ENCODE measurements at places on chromosomes 7 and 10.

GRCh38 chr10:22723343-22723779, 9.0 kb upstream of the PIP4K2A start:
- DNase-seq = no peak

- DNase-seq = no peak
Measured at GRCh38 chr10:43960981-43961380, 312.3 kb upstream of the ZNF32 start.

DNA sequence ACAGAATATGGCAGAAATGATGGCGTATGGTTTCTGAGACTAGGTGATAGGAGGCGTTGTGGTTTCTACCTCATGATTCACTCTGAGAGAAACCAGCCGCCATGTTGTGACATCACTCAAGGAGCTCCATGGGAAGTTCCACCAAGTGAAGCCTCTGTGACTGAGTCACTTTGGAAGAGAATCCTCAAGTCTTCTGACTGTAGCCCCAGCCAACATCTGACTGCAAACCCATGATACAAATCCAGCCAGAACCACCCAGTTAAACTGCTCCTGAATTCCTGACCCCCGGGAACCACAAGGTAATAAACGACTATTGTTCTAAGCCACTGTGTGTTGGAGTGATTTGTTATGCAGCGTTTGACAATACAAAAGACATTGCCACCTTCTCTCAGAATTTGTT, 91.1 kb upstream of the CARD11 start:
- DNase-seq = no peak

DNA sequence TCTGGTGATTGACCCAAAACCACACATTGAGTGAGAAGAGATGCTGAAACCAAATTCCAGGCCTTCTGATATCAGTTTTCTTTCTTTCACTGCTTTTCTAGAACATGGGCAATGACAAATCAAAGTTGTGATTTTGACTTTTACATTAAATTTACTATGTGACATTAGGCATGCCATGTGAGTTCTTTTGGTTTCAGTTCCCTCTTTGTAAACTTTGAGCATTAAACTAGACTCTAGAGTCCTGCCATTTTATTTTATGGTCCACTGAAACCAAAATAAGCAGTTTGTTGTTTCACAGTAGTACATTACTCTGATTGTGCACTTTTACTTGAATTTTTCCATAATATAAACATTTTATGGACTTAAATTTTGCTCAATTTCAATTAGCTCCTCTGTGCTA, 381.1 kb upstream of the SEMA3D start:
- DNase-seq = no peak

- DNase-seq = no peak
Measured at GRCh38 chr7:128739990-128740682, 977 bp downstream of the CALU start.

GRCh38 chr7:35694161-35694783, 663 bp downstream of the HERPUD2 start:
- no peak for DNase-seq

DNA sequence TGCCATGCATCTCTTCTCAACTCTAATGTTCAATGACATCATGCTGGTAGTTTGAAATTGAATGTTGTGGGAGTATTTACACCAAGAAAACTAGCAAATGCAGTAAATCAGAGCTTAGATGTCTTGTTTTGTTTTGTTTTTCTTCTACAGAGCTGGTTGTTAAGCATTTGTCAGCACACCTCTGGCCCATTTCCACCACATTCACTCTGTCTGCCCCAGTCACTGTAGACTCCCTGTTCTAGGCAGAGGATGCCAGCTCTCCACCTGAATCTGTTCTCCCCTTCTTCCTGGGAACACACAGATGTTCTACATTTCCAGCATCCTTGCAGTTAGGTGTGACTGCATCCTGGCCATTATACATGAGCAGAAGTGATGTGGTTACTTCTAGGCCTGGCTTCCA, 4.1 kb upstream of the ARHGAP22 start:
- no peak for DNase-seq

DNA sequence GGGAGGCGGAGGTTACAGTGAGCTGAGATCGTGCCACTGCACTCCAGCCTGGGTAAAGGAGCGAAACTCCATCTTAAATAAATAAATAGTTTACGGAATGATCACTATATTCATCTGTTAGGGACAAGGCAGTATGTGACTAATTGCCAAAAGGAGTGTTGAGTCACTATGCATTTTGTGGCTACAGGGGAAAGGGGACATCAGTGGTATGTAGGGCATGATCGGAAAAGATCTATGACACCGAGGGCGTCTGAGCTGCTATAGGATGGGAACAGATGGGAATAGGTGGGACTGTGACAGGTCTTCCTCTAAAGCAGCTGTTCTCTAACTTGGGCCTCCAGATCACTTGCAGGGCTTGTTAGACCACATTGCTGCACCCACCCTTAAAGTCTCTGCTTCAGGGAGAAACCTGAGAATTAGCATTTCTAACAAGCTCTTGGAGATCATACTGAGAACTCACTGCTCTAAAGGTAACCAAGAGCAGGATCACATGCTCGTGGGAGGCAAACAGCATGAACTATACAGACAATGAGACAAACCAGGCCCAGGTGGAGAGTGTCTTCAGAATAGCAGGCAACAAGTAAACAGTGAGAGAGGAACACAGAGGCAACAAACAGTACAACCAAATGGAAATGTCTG, 65.1 kb upstream of the ITGA8 start:
- DNase-seq = peak; percentile 36

DNA sequence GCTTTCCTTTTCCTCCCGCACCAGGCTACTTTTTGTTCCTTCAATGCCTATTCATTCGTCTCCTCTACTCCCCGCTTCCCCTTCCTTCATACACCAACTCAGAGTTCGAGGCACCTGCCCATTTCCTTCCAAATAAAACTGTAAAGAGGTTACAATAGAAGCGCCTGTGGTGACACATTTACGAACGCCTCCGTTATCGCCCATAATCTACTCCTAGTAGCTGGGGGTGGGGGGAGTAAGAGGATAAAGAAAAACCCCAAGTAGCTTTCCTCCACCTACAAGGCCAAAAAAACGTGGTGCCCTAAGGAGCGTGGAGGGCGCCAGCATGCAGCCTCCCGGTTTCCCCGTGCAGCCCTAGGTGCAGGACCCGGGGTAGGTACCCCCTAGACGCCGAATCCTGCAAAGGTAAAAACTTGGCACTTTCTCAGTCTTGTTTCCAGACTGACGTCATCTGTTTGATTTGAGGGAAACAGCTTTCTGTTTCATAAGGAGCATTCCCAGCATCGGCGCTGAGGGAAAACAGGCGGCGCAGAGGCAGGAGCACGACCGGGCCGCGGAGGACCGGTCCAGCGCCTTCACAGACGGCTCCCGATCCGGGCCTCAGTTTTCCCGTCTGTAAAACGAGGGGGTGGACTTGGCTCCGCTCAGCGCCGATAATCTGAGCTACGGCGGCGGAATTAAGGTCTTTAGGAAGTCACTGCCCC, 922 bp downstream of the PPA1 start:
- DNase-seq = peak; percentile 60

DNA sequence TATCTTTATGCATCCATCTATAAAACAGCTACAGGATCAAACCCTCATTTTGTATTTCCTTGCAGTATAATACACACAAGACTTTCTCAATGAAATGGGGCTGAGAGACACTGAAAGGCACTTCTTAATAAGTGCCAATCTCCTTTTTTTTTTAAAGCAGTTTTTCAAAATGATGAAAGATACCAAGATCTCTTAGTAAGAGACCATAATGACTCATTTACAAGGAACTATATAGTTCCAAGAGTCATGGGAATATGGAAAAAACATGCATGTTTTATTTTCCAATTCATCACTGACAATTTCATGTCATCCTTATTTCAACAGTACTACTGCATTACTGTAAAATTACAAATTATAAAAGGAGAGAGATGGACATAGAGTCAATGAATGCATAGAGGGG, 973.7 kb downstream of the GATA3 start:
- peak; percentile 18 for DNase-seq

DNA sequence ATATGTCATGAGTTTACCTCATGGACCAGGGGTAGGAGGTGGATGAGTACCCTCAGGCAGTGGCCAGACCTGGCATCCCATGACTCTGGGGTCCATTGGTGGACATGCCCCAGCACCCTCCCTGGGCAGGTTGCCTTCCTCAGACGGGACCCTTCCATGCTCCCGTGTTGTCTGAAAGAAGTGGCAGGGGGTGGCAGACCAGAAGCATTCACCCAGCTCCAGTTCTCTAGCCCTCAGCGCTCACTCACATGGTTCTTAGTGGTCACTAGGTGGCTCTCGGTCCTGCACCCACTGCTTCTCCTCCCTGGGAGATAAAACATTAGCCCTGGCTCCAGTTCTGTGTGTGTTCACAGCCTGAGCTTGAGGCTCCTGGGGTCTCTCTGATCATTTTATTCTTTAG, 6.0 kb downstream of the RBP3 start:
- peak; percentile 24 for DNase-seq

DNA sequence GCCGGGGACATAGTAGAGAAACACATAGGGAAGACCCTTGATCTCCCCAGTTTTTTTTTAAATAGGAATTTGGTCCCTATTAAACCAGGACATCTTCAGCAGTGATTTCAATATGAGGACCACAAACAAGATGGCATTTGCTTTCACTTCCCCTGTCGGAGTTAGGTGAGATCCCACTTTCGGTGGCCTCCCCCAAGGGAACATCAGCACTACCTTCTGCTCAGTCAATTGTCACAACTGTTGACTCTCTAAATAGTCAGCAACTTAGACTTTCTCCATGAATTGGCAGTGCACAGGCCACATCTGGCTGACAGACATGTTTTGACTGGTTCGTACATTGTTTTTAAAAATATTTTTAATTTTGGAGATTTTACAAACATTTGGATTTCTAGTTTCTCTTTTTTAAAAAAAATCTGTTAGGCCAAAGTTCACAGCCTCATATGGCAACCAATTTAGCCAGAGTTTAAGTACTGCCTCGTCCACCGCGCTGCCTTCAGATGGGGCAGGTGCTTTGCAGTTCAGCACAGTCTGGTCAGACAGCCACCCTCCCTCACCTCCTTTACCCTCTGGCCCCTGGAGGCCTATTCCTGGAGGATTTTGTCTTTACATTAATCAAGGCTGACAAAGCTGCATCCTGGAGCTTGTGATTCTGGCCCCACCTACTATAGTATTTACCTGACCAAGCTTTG, 139.2 kb upstream of the PRR15 start:
- DNase-seq = no peak

DNA sequence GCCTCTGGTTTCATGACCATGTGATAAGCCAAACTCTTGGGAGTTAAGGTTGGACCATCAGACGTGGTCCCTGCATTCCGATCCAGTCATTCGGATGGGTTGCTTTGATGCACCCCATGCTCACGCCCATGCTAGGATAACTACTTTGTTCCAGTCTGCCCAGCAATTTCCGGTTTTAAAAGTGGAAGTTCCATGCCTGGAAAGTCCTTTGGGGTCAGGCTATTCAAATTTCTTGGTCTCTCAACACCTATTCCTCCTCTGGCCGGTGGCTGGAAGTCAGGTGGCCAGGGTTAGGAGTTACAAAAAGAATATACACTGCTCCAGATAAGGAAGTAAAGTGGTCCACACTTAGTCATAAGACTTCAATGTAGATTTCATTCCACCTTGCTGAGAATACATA, 37.7 kb upstream of the HABP2 start:
- no peak for DNase-seq

DNA sequence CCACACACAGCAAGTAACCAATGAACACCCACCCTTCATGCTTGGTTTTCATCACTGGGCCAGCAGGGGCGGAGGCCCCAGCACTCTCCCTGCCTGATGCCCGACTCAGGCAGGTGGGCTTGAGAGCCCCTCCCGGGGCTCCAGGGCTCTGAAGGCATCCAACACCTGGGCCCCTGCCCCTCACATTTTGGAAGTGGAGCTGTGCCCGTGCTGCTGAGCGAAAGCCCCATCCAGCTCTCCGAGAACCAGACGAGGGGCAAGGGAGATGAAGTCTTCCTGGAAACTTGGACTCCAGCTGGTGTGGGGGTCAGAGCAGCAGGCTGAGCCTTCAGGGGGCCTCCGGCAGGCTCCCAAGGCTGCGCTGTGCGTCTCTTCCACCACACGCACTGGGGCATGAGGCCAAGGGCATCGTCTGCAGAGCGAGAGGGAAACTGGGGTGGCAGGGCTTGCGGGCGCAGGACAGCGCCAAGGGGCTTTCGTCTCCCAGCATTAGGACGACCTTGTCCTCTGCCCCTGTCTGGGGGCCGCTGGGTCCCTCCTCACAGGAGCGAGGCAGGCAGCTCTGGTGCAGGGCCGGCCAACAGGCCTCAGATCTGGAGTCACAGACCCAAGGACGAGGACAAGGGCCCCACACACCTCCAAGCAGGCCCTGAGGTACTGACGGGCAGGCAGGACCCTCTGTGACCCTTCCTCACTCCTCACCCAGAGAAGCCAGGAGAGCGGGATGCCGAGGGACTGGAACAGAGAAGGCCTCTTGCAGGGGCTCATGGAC, 108.3 kb upstream of the FAM20C start:
- no peak for DNase-seq

GRCh38 chr7:106050002-106050745, 61.9 kb downstream of the SYPL1 start:
- DNase-seq = peak; percentile 71

DNA sequence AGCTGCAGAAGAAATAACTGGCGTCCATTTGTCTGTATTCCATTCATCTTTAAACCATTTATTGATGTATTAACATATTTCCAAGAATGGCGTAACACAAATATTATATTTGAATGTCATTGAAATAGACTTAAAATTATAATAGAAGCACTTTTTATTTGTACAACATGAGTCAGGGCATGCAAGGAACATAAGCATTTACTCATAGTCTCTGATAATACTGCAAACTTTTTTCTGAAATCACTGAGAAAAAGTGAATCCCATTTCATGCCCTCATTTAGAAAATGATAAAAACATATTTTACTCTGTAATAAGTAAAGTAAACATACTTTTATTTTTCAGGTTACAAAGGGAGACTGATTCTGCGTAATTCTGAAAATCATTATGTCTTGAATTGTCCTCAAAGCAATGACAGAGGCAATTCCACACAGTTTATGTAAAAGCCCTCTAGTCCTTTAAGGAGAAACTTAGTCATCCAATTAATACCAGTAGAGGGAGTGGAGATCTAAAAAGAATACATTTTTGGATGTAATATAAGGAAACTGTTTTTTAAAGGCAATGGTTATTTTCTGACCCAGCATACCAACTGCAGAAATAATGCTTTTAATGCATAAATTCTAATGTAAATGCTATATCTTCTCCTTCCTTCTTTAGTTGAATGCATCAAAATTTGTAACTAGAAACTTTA, 58.1 kb downstream of the AGMO start:
- DNase-seq = peak; percentile 7

DNA sequence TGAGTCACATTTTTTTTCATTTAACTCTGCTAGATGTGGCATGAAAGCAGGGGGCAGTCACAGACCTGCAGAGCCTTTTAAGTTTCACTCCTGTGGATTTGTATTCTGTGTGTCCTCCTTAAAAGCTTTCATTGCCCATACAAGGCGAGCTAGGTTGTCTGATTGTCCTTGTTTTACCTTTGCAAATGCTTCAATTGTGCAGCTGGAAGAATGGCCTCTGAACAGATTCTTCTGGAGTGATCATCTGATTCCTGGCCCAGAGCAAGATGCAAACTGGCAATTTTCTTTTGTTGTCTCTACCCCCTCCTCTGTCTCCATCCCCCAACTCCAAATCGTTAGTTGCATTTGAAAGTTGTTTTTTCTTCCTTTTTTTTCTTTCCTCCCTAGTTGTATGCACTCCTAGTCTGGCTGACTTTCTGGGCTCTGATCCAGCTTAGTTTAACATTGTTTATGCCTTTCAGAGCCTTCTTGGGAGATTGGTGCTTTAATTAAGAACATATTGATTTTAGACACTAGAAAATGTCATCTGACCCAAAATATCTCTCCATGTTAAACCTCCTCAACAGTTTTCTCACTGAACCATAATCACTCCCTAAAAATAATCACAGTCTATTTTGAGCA, 150.2 kb downstream of the REEP3 start:
- DNase-seq = peak; percentile 77

GRCh38 chr10:73039635-73040034, 57.0 kb downstream of the P4HA1 start:
- DNase-seq = peak; percentile 82

Data from iris pigment epithelial cell (primary cell).